ENCODE measurements at places on chromosomes 6 and 20.

- DNase-seq: no peak
Measured at GRCh38 chr20:4305091-4305490, 289.7 kb upstream of the RNF24 start.

DNA sequence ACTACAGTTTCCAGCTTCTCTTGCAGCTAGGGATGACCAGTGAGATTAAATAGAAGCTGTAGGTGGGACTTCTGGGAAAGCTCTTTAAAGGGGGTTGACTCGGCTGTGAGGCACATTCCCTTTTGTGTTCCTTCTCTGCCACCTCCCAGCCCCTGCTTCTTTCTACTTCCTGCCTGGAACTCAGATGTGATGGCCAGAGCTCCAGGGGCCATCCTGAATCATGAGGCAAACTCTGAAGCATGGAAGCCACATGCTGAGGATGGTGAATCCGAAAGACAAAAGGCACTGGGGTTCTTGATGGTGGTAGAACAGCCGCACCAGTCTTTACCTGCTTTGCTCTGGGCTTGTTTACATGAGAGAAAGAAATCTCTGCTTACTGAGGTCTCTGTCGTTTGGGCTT is 9.1 kb downstream of the CEBPB start:
- DNase-seq: no peak

DNA sequence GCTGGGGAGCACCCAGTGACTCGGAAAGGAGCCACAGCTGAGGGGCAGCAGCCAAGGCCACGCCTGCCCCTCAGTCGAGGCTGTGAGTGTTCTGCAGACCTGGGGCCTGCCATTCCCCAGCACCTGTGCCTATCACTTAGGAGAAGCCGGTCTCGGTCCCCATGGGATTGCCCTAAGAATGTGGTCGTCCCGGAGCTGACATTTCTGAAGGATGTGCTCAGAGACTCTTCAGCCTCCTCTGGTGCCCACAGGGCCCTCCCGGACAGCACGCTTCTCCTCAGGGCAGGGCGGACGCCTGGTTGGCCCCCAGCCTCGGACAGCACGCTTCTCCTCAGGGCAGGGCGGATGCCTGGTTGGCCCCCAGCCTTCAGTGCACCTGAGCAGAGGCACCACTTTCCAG is 223.9 kb downstream of the ERMARD start:
- no peak for DNase-seq

- no peak for DNase-seq
Measured at GRCh38 chr20:13749811-13750210, 34.9 kb downstream of the ESF1 start.

DNA sequence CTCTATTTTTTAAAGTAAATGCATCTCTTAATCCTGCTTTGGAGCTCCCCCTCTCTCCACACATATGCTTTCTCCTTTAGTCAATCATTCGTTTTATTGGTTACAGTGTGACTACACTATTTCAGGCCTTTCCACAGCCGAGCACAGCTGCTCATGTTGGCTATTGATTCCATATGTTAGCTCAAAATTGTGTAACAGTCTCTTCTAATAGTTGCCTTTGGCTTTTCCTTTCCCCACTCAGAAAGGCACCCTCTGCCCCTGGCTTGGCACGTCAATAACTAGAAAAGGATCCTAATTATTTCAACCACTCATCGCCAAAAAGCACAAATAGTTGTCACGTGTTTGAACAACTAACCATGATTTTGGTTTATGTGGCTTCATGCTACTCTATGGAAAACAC is 410.3 kb upstream of the SLC35B3 start:
- no peak for DNase-seq

DNA sequence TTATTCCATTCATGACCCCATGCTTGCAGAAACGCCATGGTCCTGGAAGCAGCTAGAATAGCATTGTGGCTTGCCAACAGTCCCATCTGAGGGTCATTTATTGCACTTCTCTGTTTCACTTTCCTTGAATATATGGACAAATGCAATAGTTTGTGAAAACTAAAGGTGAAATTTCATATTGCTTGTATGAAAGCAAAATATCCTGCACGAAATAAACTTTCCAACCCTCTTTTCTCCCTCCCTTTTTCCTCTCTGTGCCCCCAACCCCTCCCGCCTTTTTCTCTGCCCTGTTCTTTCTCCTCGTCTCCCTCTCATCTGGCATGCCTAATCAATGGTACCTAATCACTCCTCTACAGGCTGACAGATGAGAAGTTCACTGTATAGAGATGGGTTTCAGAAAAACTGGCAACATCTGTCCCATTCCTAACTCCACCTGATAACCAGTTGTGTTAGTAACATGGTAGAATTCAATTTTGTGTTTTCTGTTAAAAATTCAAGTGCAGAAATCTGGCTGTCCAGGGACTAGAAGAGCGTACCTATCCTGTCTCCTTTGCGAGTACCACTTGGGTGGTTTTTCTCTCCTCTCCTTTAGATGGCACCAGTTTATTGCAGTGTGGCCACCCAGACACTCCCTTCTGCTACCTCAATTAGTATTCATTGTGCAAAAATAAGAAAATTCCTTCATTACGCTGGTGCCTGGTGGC is 198.6 kb downstream of the FOXA2 start:
- no peak for DNase-seq

GRCh38 chr6:43912598-43913371 is 142.8 kb downstream of the VEGFA start:
- DNase-seq: no peak

DNA sequence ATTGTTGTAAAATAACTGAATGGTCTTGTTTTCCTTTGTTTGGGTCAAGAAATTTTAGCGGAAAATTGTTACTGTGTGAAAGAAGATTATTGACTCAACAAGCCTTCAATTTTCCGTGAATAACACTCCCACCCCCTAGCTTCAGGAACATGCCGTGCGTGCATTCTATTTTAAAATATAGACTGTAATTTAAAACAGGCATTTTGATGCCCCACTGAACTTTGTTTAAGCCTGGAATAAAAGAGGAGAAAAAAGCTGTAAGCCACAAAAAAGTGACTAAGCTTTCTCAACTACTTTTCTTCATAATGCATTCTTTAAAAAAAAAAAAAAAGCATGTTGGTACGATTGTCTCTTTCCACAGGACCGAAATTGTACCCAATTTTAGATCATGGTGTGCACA is 166.0 kb downstream of the ARID1B start:
- no peak for DNase-seq

GRCh38 chr20:34945315-34946077 is 10.1 kb downstream of the GSS start:
- no peak for DNase-seq

- no peak for DNase-seq
Measured at GRCh38 chr6:90406142-90406794, 109.6 kb upstream of the BACH2 start.

GRCh38 chr6:155909710-155910109 is 454.1 kb upstream of the NOX3 start:
- DNase-seq: no peak

DNA sequence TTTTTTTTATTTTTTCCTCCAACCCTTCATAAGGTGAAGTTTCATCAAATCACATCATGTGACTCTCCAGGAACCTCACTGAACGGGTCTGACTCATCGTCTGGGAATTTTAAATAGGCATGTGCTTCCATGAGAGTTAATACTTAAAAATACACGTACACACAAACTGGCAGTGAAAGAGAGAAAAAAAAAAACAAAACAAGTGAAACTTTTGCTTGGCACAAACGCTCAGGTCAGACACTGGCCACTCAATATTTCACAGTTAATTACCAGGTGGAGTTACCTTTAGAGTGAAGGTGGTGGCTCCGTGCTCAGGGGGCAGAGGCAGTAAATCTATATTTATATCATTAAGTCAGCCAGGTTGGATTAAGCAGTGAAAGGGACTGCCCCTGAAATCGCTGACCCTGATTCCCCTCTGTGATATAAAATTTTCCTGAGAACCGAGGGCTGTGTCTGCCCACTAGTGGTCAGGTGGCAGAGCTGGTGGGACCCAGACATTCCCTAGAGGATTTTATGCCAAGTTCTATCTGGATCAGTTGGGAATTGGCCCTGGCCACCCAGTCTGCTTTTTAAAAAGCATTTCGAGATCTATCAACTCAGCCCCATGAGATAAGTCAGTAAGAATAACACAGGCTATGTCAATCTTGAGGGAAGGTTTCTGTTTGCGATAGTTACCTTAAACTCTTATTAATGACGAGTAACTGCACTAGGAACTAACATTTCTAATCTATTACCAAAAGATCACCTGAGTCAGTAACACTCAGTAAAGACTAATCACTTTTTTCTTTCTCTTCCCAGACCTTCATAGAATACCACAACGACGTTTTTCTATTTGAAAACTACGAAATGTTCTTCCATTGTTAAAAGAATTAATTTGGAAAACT is 259.1 kb downstream of the HDGFL1 start:
- DNase-seq: no peak

DNA sequence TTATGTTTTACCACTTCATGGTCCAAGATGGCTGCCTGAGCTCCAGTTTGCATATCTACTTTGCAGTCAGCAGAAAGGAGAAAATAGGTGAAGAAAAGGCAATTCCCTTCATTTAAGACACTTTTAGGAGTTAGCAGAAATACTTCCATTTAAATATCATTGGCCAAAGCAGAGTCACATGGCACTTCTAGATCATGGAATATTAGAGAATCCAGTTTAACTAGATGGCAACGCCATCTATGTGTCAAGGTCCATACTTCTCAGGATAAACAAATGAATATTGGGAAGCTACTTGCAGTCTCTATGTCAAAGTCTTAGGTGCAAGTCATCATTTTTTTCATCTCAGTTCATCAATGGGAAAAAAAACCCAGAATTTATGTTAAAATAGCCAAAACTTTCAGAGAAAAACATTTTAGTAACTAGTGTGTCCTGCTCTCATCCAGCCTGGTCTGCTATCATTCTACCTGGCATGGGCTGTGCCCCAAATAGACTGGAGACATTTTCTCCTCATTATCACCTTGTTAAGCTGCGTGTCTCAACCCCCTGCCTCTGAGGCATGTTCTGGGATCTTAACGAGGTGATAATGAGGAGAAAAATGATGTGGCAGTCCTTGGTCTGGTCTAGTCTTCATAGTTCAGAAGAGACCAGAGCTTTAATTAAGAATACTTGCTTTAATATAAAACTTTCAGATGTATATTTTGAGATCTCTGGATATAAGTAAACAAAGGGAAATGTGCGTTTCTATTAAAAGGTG is 227.3 kb downstream of the TBX18 start:
- no peak for DNase-seq

- DNase-seq: no peak
Measured at GRCh38 chr6:43926634-43927531, 156.9 kb downstream of the VEGFA start.

GRCh38 chr6:106005954-106006353 is 80.2 kb upstream of the PRDM1 start:
- no peak for DNase-seq

DNA sequence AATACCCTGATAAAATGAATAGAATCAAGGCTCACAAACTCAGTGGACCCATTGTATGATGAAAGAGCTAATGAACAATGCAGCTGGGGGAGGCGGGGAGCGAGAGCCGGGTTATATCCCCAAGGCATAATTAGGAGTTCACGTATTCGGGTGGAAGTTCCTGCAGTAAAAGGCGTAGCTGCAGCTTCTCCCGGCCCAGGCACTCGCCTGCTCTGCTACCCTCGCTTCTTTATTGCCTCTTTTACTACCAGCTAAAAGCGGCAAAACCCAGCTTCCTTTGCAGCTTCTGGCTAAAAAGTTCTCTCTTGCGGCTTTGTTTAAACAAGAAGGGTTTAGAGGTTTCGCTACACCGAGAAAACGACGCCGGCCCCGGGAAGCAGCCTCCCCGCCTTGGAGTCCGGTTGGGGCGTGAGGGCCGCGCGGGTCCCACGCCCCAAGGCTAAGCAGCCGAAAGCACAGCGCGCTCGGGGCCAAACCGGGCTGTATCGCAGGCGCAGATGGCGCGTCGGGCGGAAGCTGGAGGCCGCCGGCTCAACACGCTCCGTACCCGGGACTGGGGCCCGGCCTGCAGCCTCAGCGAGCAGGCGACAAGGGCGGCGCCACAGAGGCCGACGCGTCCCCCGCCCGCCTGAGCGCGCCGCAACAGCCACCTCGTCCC is 1.6 kb downstream of the ZBTB2 start:
- no peak for DNase-seq

- no peak for DNase-seq
Measured at GRCh38 chr20:16393836-16394235, 179.4 kb downstream of the KIF16B start.

- DNase-seq: no peak
Measured at GRCh38 chr20:37356961-37357371, 11.0 kb downstream of the SRC start.

DNA sequence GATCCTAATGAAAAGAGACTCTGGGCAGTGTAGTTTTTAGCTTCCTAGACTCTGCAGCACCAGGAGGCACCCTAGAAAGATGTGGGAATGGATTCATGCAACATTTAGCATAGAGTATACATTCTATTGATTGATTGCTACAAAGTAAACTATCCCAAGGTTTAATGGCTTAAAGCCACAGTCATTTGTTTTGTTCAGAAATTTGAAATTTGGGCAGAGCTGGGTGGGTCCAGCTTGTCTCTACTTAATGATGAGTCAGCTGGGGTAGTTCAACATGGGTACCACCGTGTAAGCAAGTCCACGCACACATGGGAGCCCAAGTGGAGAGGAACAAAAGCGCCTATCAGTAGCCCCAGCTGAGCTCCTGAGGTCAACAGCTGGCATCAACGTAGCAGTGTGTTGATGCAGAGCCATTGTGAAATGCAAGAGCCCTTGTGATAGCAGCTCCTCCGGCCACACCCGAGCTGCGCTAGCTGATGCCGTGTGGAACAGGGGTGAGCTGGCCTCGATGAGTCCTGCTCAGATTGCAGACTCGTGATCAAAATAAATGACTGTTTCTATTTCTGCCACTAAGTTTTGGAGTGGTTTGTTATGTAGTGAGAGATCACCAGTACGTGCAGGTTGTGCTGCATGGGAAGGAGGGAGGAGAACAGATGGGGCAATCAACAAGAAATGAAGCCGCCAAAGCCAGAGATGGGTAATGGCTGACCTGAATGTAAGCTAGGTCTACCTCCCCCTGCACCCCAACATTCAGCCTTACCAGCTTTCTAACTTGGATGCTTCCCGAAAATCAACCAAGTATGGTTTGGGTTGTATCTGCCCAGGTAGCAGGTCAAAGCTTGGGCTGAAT is 45.7 kb upstream of the TRAF3IP2 start:
- DNase-seq: no peak

GRCh38 chr20:36646678-36647077 is 682 bp upstream of the SLA2 start:
- no peak for DNase-seq

DNA sequence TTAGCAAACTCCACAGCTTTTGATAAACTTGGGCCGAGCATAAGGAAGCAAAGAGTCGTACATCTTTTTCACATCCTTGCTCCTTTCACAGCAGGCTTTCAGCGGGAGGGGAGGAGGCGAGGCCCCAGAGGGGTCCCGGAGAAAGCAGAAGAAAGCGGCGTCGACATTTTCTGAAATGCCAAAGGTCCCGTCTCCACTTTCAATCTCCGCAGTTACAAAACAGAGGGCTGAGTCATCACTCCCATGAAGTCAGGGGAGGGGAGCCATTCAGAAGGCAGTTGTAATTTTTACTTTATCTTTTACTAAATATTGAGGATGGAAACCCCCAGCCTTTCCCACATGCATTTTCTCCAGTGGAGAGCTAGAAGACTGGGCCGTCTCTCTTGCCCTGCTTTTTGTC is 174.2 kb upstream of the THBS2 start:
- no peak for DNase-seq
